ENCODE measurements at places on chromosomes 5 and 9.
A peak's percentile ranks its signal among the peaks of the same experiment; 100 is the strongest.

DNA sequence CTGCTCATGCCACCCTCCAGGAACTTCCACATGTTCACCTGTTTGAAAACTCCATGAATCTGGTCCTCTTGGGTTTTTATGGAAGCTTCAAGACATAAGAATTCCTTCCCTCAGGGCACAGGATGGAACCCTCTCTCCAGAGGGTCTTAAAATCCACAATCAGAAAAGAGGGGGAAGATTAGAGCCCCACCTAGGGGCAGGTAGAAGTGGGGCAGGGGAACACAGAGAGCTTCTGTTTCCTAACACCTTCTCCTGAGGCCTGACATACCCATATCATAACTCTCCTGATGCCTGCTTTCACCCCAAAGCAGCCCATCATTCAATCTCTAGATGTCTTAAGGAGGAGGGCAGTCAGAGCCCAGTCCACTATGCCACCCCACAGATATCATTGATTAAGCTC, 1087.7 kb upstream of the ARRDC3 start:
- DNase-seq = no peak

- peak; percentile 75 for DNase-seq
These were observed 47.5 kb downstream of the DBH start for GRCh38 chr9:133683586-133684120.

DNA sequence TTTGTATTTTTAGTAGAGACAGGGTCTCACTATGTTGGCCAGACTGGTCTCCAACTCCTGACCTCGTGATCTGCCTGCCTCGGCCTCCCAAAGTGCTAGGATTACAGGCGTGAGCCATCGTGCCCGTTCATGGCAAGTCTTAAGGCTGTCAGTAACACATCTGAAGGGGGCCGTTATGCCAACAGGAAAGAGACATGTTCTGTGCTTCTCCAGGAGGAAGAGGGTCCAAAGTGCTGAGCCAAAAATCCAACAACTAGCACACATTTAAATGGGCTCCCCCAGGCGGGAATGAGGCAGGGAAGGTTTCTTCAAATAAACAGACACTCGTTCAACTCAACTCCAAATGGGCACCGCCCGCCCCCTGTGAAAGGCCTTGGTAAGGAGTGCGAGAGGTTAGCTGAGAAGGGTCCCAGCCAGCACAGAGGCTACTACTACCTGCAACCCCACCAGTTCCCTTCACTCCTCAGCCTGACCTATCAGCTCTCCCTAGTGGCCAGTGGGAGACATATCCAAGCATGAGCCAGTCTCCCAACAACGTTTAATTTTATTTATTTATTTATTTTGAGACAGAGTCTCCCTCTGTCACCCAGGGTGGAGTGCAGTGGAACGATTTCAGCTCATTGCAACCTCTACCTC, 84.1 kb upstream of the DMRT1 start:
- no peak for DNase-seq

DNA sequence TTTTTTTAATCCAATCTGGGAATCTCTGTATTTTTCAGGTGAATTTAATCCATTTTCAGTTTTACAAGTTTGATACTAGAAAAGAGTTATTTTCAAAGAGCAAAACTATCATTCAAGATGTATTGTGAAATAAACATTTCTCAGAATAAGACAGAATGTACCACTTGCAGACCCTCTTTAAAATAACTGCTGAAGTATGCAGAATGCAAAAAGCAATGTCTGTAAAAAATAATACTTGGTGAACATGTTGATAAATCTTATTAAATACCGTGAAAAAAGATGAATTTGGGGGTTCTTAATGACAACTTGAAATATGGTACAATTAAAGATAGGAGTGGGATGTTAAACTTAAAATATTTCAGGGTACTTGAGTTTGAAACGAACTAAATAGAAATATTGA, 26.1 kb upstream of the RASA1 start:
- DNase-seq = no peak

GRCh38 chr9:106333481-106333880, 529.5 kb upstream of the ZNF462 start:
- DNase-seq = no peak

GRCh38 chr5:126846744-126847455, 70.0 kb downstream of the LMNB1 start:
- DNase-seq = no peak

DNA sequence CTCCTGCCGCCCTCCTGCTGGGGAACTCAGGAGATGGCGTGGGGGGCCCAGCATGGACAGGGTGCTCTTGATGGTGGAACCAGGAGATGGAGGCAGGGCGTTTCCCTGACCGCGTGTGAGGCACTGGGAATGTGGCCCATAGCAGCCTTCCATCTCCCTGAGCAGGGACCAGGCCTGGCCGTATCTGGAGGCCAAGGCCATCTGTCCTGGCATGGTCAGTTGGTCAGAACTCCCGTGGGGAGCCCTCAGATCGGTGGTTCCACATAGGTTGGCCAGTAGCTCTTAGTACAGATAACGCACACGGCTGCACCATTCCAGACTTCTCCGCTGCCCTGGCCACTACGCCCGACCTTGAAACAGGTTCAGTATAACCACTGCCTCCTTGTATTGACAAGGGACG, 77.6 kb downstream of the KCNT1 start:
- DNase-seq = no peak

- no peak for DNase-seq
These were observed 528.7 kb upstream of the ZNF608 start for GRCh38 chr5:125274938-125275724.

GRCh38 chr9:127283917-127284497, 19.4 kb downstream of the GARNL3 start:
- DNase-seq = peak; percentile 6

DNA sequence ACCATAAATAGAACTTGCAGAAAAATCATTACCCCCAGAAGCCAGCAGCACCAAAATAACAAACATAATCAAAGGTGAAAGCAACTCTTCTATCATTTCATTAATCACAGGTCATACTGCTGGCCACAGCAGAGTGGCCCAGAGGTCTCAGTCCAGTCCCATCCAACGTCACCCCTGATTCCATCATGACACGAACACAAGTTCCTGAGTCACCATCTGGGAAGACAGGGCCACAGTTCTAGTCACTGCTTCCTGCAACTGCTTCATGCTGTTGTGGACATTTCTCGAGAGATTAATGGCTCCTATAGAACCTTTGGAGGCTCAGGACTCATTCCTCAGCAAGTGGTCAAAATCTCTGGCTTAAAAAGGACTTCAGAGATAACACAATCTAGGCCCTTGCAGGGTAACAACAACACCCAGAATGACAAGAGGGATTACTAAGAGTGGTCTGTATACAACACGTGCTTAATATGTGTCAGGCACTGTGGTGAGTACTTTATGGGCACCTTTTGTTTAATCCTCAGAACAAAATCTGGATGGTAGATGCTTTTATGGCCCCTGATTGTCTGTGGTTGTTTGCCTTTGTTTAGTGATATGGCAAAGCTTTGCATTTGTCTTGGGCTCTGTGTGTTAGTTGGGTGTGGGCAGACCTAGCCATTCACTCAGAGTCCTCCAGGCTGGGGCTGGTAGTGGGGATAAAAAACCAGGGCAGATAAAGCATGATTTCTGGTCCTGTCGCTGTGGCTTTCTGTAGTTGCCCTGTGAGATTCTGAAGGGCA, 184.3 kb downstream of the DAB2IP start:
- DNase-seq = no peak

DNA sequence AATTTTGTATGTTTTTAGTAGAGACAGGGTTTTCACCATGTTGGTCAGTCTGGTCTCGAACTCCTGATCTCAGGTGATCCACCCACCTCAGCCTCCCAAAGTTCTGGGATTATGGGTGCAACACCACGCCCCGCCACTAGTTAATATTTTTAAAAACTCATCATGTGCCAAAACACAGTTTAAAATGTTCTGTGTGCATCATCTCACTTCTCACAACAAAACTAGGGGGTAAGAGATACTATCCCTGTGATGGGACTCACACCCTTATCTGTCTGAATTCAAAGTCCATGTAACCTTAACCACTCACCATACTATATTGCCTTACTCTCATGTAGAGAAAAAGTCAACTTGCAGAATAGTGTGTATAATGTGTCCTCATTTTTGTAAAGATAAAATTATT, 2.6 kb downstream of the PKD2L2 start:
- peak; percentile 4 for DNase-seq

DNA sequence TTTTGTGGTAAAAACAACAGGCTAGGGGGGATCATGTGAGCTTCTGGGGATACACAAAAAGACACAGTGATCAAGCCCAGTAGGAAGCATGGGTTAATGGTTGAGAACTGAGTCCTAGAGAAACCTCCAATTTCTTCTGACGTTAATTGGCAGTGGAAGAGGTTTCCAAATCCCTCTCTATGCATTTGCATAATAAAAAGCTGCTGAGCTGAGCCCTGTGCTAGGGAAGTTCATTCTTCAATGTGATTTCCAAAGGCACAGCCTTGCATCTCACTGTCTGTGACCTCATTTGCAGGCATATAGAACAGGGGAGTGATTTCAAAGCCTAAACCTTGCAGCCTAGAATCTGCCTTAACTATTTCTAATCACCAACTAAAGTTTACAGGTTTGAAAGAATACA, 812 bp downstream of the DNAH5 start:
- no peak for DNase-seq

Data from activated naive CD8-positive, alpha-beta T cell treated with anti-CD3 and anti-CD28 coated beads for 36 hours (primary cell).